ENCODE measurements at places on chromosomes 13 and 19. TPM values are rescaled to one million over a fixed set of nuclear protein-coding genes. Genes with fewer than 3 reads are reported as not detected.

Gene KIR3DL2
- total RNA-seq, result not detected

Gene BST2
- 59.7 TPM for total RNA-seq

Gene COX6B2
- total RNA-seq, result not detected

Gene TEX29
- total RNA-seq, result 0.86 TPM
